ENCODE measurements at places on chromosomes 5 and 9. TPM values are rescaled to one million over a fixed set of nuclear protein-coding genes. Genes with fewer than 3 reads are reported as not detected.
A peak's percentile ranks its signal among the peaks of the same experiment; 100 is the strongest.

The LOX gene
- 20.2 TPM for total RNA-seq

The FYB1 gene
- 2.1 TPM for total RNA-seq

The TMEM171 gene
- not detected for total RNA-seq

- no peak for DNase-seq
- no peaks in the 10 kb centered on the region for H3K36me3 ChIP-seq
- H3K4me3 ChIP-seq = no peak overlapping the region
- H3K27me3 ChIP-seq = peaks cover 27% of the 10 kb centered on the region
Observed at GRCh38 chr5:135557076-135557838, 21.5 kb upstream of the NEUROG1 start.

GRCh38 chr5:2178071-2178477, 295.3 kb upstream of the IRX4 start:
- H3K36me3 ChIP-seq = no peaks in the 10 kb centered on the region
- peaks cover 8% of the 10 kb centered on the region for H3K27me3 ChIP-seq
- no peak overlapping the region for H3K4me3 ChIP-seq
- H3K4me1 ChIP-seq = no peaks in the 10 kb centered on the region
- DNase-seq = no peak
- H3K27ac ChIP-seq = no peak overlapping the region

- no peak for DNase-seq
- H3K27ac ChIP-seq = no peak overlapping the region
- no peaks in the 10 kb centered on the region for H3K36me3 ChIP-seq
- H3K27me3 ChIP-seq = no peaks in the 10 kb centered on the region
- no peak overlapping the region for H3K4me3 ChIP-seq
Observed at GRCh38 chr5:116546743-116547124, 27.9 kb downstream of the SEMA6A start.

GRCh38 chr5:150671509-150672236, 10.6 kb downstream of the MYOZ3 start:
- no peaks in the 10 kb centered on the region for H3K27me3 ChIP-seq
- no peak for DNase-seq
- peak overlapping the region; percentile 64 for H3K27ac ChIP-seq
- peak overlapping the region; percentile 53 for H3K4me3 ChIP-seq

- H3K27me3 ChIP-seq = no peaks in the 10 kb centered on the region
- no peaks in the 10 kb centered on the region for H3K4me1 ChIP-seq
- no peak overlapping the region for H3K27ac ChIP-seq
- no peaks in the 10 kb centered on the region for H3K36me3 ChIP-seq
Observed at GRCh38 chr9:13524245-13524644, 244.8 kb upstream of the MPDZ start.

DNA sequence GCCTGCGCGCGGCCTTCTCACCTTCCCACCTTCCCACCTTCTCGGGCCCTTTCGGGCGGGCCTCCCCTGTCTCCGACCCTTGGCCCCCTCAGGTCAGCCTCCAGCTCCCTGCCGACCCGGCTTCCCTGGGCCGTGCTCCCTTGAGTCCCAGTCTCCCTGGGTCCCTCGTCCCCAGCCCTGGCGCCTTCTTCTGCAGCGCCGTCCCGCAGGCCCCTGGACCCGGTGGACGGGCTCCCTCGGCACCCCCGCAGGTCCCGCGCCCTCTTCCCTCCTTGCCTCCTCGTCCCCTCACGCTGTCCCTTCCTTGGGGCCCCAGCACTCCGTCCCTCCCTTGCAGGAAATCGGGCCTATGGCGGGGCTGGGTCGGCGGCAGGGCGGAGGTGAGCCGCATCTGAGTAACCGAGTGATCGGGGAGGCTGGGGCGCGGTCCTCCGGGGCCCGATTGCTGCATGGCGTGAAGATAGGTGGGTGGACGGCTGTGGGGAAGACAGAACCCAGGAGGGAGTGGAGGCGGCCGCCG, 7.6 kb downstream of the ARPC5L start:
- peak overlapping the region; percentile 93 for H3K27ac ChIP-seq
- no peak for DNase-seq
- peak overlapping the region; percentile 63 for H3K4me3 ChIP-seq
- peaks cover 9% of the 10 kb centered on the region for H3K36me3 ChIP-seq

- no peaks in the 10 kb centered on the region for H3K27me3 ChIP-seq
- DNase-seq = no peak
- no peaks in the 10 kb centered on the region for H3K36me3 ChIP-seq
- no peaks in the 10 kb centered on the region for H3K4me1 ChIP-seq
- H3K27ac ChIP-seq = no peak overlapping the region
Observed at GRCh38 chr5:170440771-170441392, 51.7 kb upstream of the KCNMB1 start.

GRCh38 chr5:6235726-6236125, 142.6 kb downstream of the MED10 start:
- no peaks in the 10 kb centered on the region for H3K4me1 ChIP-seq
- H3K36me3 ChIP-seq = no peaks in the 10 kb centered on the region
- H3K4me3 ChIP-seq = no peak overlapping the region
- no peaks in the 10 kb centered on the region for H3K27me3 ChIP-seq

GRCh38 chr9:87375397-87376073, 122.1 kb upstream of the DAPK1 start:
- peak overlapping the region; percentile 32 for H3K27ac ChIP-seq
- H3K36me3 ChIP-seq = no peaks in the 10 kb centered on the region
- no peak for DNase-seq
- H3K4me3 ChIP-seq = no peak overlapping the region
- no peaks in the 10 kb centered on the region for H3K27me3 ChIP-seq
